ENCODE measurements at places on chromosomes 12 and 14.

DNA sequence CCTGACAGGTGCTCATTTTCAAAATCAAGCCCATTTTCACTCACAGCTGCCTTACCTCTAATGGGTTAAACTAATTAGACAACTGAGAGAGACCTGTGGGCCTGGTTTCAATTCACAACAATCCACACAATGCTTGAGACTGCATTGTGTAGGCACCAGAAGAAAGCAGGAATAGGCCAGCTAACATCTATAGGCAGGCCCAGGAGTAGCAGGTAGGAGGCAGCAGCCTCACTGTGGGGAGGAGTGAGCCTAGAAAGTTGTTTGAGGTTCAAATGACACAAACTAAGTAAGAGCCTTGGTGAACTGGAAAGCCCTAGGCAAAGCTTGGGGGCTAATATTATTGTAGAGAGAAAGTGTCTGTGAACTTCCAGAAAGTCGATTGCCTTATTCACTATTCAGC, 289.5 kb upstream of the CCDC196 start:
- no peak for DNase-seq

- DNase-seq = no peak
Measured at GRCh38 chr12:122067548-122067947, 11.0 kb upstream of the MLXIP start.

- no peak for DNase-seq
Measured at GRCh38 chr14:61574514-61574807, 120.9 kb upstream of the HIF1A start.

DNA sequence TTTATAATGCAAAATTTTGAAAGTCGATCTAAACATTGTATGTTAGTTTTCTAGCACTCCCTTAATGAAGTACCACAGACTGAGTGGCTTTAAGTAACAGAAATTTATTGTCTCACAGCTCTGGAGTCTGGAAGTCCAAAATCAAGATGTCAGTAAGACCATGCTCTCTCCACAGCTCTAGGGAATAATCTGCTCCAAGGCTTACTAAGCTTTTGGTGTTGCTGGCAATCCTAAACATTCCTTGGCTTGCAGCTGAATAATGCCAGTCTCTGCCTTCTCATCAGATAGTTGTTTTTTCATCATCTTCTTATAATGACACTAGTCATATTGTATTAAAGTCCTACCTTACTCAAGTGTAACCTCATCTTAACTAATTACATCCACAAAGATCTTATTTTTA, 102.2 kb downstream of the RASSF9 start:
- no peak for DNase-seq

DNA sequence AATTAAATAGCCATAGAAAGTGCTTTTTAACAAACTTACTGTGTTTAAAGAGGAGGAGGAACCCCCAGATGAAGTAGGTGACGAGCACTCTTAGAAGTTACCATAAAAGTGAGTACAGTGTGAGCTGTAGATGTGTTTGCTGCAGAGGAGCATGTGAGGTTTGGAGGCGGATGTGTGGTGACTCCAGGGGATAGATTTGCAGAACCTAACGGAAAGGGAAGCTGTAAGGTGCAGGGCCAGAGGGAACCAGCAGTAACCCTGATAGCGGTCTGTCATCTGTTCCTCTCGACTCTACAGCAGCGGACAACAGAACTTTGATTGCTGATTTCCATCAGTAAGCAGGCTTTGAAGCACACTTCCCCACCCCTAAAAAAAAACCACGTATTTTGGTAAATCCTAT, 5.2 kb downstream of the CALM1 start:
- DNase-seq = no peak

DNA sequence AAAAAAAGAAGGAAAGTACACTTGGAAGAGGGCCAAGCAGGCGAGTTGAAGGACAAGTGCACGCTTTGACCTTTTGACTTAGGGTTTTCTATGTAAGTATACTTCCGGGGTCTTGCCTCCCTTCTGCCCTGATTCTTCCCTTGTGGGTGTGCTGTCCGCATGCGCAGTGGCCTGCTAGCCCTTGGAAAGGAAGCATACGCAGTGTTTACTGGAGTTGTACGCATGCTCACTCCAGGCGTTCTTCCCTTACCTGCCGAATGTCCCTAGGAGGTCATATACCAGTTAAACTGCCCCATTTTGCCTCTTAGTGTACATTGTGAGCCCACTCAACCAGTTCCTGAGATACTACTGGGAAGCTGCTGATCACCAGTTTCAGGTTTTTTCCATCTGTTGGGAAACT, 15.7 kb upstream of the DDHD1 start:
- DNase-seq = no peak

GRCh38 chr14:69635981-69636639, 24.7 kb downstream of the SUSD6 start:
- DNase-seq = no peak

DNA sequence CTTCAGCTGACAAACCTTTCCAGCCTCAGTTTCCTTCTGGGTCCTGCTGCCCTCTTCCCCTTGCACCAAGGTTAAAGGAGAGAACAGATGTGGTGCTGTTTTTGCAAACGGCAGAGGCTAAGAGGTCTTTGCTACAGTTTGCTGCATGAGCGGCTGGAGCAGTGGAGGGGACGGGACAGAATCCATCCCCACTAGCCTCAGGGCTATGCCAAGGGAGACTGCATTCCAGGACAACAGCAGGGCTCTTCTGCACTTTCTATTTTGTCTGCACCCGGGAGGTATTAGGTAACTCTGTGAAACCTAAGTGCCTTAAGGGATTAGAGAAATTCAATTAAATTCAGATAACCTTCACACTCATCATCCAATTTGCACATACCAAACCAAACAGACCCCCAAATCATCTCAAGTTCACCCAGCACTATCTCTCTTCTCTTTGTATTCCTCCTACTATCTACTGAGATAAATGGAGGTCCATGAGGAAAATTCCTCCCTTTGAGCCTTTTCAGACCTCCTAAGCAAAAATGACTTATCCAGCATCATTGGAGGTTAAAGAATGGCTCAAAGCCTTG, 103.8 kb upstream of the VRK1 start:
- DNase-seq = no peak

DNA sequence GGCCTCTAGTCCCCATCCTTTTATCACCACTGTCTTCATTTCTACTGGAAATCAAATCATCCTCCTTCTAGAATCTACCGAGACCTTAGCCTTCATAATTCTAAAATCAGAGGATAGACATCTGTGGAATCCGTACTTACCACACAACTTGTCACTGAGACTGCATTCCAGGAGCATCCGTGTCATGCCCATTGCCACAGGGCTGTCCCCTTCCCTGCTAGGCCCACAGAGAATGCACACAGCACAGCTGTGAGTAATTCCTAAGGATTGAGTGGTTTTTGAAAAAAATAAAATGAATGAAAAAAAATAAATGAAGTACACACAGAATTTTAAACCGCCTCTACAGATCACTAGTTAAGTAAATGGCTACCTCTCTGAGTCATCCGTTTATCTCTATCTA, 21.0 kb upstream of the MAGOHB start:
- no peak for DNase-seq

DNA sequence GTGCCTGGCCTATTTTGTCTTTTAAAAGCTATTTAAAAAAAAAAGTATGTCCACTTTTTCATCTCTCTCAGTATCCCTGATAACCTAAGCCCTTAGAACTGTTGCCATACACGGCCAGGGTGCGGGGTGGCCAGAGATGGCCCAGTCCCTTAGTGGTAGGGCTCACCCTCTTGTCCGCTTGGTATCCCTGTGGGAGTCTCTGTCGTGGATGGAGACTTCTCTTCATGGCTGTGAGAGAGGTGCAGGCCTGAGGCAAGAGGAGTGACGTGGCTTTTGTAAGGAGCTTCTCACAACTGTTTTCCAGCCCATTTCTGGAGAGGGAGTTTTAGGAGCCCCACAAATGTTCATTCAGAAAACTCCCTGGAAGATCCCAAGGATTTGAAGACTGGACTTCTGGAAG, 26.8 kb downstream of the XRCC3 start:
- DNase-seq = no peak

GRCh38 chr12:91109148-91109564, 2.1 kb downstream of the LUM start:
- DNase-seq = no peak

- DNase-seq = no peak
Measured at GRCh38 chr12:55612646-55613045, 24.0 kb upstream of the OR10P1 start.

GRCh38 chr14:69726761-69727511, 40.0 kb upstream of the SRSF5 start:
- DNase-seq = peak; percentile 27

DNA sequence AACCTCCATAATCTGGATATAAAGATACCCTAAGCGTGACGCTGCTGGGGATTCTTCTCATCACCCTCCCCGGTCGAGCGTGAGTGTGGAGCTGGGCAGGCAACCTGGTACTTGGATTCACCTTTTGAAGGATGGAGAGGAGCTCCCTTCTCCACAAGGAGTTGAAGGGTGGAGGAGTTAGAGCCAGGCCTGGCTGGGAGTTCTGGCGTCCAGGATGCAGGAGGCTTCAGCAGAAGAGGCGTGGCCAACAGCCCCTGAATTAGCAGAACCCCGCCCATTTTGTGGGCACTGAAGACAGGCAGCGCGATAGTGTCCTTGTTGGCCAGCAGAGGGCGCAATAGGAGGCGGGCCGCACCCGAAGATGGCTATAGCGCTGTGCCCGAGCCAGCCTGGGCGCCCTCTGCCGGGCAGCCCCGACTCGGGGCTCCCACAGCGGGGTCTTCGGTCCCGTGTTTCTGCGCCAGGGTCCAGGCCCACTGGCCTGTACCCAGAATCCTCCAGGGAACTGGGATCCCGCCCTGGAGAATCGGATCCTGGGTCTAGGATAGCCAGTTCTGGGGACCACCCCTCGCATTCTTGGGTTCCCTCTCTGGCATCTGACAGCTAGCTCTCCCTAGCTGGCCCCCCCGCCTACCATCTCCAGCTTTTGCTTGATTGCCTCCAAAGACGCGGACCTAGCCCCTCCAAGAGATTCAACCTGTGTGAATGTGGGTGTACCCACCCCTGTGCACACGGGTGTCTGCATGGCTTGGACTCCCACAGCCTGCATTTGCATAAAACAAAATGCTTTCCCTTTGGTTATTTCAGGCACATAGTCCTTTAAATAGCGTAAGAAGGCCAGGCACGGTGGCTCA, 26.0 kb upstream of the SMUG1 start:
- DNase-seq = no peak

GRCh38 chr14:51071857-51072256, 23.0 kb downstream of the TRIM9 start:
- no peak for DNase-seq

DNA sequence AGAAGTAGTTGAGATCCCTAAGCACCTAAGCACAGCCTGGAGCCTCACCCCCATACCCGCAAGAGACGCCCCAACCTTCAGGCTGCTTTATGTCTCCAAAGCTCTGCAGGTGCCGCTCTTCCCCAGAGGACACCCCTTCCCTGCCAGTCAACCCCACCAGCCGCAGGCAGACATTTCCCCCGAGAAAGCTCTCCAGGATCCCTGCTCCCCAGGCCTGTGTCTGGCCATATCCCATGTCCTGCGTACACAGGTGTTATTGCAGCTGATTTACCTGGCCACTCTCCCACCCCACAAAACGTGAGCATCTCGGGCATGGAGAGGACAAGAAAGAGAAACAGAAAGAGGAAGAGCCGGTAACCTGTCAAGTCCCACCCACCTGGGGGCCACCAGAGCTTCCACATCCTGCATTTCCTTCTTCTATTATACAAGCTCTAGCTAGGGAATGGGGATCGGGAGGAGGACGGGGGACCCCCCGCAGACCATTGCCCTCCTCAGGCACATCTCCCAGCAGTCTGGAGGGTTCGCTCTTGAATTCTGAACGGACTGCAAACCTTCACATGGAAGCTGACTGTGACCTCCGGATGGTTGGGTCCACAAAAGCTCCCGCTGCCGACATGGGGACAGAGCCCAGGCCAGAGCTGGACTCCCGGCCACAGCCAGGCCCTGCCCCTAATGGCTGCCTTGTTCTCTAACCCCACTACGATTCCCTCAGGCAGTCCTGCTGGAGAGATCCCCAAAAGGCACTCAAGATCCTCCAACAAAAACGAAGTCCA, 17.6 kb downstream of the CCDC88C start:
- DNase-seq = no peak

DNA sequence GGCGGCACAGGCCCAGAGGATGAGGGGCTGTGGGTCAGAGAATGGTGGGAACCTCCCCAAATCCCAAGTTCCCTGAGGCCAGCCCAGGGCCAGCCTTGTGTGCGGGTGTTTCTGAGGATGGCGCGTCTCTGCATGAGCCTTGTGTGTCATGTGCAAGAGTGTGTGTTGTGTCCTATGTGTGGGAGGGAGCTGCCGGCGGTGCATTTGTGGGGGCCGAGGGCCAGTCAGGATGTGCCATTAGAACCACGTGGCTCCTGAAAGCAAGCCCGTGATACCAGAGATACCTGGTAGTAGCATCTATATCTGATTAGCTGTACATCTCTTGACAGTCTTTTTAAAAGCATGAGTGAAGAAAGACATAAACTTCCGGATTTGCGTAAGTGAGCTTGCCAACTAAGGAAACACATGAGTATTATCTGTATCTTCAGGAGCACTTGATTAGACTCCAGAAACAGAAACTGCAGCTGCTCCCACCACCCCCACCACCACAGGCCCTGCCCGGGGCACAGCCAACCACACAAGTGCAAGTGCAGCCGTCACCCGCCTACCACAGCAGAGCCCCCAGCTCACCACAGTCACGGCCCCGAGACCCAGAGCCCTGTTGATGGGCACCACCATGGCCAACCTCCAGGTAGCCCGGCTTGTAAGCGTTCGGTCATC, 19.2 kb downstream of the DDX51 start:
- no peak for DNase-seq

DNA sequence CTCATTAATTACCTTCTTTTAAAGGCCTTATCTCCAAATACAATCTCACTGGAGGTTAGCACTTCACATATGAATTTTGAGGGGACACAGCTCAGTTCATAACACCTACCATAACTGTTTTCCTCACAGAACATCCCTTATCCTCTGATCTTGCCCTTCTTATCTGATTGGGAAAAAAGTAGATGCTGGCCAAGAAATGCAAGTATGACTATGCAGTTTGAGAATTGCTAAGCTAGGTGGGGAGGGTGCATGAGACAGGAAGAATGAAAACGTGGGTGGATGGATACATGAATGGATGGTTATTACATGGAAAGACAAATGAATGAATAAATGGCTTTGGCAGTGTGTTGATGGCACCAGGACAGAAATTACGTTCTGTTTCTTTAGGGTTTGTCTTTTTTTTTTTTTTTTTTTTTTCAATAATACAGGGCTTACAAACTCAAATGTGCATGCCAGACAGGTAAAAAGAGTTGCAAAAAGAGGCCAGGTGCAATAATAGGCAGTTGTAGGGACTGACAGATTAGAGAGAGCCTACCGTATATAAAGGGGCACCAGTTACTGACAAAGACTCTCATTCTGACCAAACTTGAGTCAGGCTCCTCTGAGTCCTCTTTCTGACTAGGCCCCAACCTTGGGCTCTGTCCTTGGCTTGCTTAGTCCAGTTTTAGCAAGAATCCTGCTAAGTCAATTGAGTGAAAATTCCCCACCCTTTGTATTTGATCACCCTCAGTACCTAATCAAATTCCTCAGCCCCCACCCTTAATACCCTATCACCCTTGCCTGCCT, 304.9 kb downstream of the ZFP36L1 start:
- DNase-seq = no peak
